ENCODE measurements at places on chromosomes 16 and 17.

DNA sequence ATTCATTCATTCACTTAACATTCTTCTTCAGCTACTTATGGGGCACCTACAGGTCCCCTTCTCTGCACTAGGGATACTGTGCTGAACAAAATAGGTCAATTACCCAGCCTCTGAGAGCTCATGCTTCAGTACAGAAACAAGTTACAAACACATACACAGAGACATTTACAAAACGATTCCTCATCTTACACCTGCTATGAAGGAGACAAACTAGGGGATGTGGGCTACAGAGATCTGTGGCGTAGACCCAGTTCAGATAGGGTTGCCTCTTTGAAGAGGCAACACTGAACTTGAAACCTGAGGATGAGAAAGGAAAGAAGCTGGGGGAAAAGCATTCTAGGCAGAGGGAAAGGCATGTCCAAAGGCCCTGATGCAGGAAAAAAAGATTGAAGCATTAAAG lies 5.2 kb downstream of the IL21R start:
- no peak for DNase-seq

DNA sequence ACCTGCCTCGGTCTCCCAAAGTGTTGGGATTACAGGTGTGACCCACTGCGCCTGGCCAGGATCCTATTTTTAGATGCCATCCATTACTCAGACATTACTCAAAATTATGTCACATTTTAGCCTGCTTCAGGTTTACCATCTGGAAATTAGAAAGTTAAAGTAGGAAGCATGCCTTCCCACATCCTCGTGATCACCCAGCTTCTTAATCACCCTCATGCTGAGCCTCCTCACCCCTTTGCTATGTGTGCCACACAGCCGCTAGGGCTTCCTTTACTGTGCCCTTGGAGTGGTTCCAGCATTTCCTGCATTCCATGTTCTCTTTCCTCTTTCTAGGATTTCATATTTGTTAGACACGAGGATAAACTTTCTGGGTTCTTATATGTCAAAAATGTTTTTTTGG lies 9.3 kb downstream of the ADORA2B start:
- no peak for DNase-seq

DNA sequence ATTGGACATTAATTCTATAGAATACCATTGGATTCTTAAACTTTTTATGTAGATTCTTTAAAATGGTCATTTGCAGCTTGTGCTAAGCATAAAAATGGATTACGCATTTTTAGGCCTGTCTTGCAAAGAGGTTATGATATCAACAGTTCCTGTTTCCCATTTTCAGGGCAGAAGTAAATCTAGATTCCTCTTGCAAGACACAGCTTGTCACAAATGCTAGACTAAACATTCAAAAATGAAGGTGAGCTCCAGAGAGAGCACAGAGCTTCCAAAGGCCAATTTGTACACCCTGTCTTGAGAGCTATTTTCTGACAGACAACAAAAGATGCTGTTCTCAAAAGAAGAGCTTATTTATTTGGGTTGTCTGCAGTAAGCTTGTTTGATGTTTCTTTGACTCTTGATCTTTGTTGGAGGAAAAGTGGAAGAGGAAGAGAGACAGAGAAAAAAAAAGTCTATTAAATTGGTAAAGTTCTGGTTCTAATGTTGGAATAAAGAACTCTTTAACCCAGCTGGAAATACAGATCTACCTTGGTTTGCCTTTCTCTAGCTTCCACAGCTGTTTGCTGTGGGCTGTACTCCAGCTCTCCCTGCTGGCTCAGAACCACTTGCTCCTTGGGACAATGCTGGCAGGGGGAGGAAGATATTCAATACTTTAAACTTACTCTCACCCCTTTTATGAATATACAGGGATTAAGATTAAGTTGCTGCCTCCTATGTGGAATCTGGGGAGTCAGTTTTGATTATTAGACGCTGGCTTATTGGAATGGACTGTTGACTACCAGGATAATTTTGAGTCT lies 651.8 kb downstream of the CDH11 start:
- no peak for DNase-seq

GRCh38 chr16:8730335-8730915 lies 56.0 kb downstream of the ABAT start:
- no peak for DNase-seq

DNA sequence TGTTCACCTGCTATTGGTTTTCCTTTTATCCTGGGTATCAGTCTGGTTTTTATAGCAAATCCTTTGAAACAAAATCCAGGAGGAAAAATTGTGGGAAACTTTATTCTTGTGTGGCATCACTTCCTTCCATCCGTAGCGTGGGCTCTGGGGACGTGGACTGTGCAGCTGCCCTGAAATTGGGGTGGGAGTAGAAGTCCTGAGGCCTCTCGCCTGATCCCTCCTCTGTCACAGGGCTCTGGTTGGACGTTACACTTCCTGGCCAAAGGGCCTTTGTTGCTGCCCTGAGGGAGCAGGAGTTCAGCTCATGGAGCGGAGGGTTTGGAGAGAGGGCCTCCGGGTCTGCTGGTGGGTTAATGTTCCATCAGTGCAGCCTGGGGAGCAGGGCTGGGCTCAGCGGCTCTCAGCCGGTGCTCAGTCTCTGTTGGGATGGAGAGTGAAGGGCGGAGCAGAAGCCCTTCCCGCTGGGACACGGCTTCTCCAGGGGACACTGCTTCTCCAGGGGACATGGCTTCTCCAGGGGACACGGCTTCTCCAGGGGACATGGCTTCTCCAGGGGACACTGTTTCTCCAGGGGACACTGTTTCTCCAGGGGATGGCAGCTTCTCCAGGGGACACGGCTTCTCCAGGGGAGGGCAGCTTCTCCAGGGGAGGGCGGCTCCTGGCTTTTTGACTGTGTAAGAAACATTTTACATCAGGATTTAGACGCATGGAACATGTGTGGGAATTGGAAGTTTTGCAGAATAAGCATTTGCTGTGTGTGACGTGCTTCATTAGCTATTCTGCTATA lies 15.2 kb upstream of the RPL13 start:
- DNase-seq, result no peak

- no peak for DNase-seq
Measured at GRCh38 chr16:87924811-87925670, 11.3 kb downstream of the CA5A start.

DNA sequence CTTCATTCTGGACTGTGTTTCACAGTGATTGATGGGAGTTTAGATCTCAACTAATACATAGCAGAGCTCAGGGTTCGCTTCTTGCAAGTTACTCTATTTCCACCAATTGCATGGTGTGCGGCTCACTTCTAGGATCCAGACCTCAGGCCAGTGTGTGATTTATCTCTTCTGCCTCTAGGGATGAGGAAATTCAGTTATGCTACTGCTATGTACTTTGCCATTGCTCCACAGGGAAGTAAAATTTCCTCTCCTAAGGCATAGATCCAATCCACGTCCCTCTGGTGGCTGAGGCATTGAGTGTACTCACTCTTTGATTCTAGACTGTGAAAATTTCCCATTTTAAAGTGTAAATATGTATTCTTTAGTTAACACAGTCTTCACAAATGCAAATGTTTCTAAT lies 214.1 kb downstream of the HS3ST3B1 start:
- DNase-seq, result no peak

GRCh38 chr16:53899431-53899830 lies 195.5 kb downstream of the FTO start:
- no peak for DNase-seq

GRCh38 chr16:84825896-84826557 lies 6.2 kb downstream of the CRISPLD2 start:
- no peak for DNase-seq

DNA sequence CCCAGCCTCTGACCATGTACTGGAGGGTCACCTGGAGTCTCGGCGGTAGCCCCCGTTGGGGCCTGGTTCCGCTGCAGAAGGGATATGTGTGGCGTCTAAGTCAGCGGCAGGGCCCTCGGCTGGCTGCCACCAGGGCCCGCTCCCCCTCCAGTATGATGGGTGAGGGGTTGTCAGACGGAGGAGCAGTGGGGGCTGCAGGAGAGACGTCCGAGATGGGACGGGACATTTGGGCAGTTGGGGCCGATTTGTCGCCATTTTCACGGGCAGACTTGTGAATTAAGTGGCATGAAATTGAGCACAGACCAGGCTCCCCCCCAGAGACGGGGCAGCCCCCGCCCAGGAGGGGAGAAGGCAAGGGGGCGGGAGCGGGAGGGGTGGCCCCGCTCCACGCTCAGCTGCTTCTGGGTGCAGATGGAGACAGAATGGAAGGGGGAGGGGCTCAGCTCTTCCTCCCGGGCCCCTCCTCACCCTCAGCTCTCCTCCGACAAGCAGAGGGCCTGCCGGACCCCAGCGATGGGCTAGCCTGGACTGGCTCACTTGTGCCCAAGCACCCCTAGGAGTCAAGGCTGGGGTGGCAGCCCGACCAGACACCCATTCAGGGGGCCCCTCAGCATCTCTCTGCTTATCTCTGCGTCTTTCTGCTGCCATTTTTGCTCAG lies 52.7 kb upstream of the LHX1 start:
- DNase-seq, result no peak

DNA sequence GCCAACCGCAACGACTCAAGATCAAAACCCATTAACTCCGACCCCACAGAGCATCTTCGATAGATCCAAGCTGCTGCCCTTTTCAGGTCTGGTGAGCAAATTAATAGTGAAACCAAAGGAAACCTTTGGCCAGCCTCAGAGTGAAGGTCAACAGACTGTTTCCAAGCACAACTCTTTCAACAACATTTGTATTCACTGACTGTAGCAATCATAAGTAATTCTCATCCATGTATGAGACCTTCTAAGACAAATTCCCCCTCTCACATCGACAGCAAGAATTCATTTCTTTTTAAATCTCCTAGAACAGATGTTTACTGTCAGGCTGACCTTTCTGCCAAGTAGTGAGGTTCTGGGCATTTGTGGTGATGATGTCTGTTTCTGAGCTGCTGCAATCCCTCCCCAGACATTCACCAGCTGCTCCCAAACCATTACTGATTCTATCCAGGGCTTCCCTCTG lies 64.2 kb downstream of the SLC39A11 start:
- no peak for DNase-seq

DNA sequence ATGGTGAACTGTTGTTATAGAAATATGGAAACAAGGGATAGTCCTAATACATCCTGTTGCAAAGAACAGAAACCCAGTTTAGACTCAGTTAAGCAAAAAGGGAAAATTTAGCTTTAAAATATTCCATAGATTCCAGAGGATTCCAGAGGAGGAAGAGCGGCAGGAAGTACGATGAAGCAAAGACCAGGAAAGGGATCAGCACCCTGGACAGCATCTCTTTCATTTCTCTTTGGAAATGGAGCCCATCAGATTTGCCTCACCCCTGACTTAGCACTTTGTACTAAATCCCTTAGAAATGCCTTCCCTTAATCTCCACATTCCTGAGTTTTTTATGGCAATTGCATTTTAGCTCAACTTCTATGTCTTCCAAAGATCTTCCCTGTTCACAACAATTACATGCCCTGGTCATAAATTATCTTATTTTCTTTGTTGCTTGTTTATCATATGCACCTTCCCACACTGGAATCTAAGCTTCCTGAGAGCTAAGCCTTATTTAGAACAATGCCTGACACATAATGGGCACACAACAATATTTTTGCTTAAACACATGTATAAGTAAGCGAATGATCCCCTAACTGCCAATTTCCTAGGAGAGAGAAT lies 150.0 kb upstream of the RBFOX1 start:
- DNase-seq, result no peak

DNA sequence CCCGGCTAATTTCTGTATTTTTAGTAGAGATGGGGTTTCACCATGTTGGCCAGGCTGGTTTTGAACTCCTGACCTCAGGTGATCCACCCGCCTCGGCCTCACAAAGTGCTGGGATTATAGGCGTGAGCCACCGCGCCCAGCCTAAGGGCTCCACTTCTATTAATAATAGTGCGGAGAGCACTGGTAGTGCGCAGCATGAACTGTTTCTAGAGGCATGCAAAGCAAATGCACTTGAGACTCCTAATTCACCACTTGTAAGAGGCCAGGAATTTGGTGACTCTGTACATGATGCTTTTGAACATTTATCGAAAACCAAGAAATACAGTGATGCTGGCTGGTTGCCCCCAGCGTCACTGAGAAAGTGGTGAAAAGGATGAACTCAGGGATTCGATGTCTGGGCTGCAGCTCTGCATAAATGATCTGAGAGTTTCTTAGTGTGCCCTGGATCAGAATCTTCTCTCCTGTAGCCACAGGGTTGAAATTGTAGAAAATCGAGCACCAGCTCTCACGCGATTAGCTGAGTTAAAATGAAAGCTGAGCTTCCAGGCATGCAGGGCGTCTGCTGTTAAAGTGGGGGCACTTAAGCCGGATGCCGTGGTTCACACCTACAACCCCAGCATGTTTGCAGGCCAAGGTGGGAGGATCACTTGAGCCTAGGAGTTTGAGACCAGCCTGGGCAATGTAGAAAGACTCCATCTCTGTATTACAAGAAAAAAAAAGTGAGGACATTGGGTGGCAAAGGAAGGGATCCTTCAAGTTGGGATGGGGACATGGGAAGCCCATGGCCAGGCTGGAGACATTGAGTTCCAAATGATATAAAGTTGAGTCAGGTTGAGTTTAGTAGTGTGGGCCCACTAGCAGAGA lies 4.8 kb downstream of the RNF213 start:
- DNase-seq, result no peak

DNA sequence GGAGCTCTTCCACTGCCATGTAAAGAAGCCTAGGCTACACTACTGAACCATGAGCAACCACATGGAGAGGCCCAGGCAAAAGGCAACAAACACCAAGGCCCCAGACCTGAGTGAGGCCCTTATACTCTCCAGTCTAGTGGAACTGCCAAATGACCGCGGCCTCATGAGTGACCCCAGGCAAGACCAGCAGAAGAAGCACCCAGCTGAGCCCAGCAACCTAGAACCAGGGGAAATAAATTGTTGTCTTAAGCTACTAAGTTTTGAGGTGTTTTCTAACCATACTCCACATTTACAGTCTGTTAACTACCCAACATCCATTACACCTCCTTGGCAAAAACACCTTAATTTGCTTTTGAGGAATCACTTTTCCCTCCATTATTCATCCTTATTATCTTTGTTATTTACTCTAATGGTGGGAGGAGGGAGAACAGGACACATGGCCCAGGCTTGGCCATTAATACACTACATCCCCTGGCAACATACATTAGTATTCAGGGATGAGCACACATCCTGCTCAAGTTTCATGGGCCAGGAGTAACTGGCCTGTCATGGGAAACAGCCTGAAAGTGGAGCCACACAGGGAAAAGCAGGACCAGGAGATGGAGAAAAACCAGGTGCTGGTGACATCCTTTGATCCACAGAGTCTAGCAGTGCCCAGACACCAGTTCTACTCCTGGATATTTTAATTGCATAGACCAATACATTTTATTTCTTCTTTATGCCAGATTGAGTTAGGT lies 26.2 kb downstream of the SLC39A11 start:
- no peak for DNase-seq
